ENCODE measurements at places on chromosomes 6 and 20.

DNA sequence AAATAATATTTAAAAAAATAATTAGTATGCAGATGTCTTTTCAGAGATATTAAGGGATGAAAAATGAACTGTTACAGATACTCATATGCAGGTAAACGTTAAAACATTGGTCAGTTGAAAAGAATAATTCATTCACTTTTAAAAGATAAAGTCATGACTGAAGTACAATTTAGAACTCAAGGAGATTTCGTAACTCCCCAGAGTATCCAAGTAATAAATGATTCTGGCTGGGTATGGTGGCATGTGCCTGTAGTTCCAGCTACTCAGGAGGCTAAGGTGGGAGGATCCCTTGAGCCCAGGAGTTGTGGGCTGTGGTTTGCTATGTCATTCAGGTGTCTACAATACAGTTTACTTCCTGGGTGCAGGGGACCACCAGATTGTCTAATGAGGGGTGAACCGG is 122.3 kb upstream of the TMEM181 start:
- DNase-seq, result no peak

GRCh38 chr6:108616973-108617372 is 56.3 kb downstream of the FOXO3 start:
- no peak for DNase-seq

GRCh38 chr6:11331111-11331510 is 98.6 kb upstream of the NEDD9 start:
- no peak for DNase-seq

DNA sequence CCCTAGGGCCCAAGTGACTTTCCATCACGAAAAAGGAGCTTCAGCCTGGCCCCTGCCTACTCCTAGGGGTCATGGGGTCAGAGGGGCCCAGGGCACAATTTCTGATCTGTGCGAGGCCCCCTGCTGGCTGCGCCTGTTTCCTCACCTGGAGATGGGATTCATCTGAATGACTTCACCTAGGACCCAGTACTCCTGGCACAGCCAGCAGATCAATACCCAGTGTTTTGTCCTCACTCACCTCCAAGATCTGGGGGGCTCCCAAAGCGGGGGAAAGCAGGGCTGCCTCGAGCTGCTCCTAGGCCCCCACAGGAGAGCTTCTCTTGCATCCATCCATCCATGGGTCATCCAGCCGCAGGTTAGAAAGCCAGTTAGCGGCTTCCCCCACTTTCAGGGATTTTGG is 33.8 kb downstream of the CD40 start:
- no peak for DNase-seq

GRCh38 chr6:126337323-126337722 is 2.6 kb upstream of the CENPW start:
- DNase-seq, result no peak

- peak; percentile 46 for DNase-seq
Measured at GRCh38 chr20:3406481-3407039, 909 bp downstream of the DNAAF9 start.

DNA sequence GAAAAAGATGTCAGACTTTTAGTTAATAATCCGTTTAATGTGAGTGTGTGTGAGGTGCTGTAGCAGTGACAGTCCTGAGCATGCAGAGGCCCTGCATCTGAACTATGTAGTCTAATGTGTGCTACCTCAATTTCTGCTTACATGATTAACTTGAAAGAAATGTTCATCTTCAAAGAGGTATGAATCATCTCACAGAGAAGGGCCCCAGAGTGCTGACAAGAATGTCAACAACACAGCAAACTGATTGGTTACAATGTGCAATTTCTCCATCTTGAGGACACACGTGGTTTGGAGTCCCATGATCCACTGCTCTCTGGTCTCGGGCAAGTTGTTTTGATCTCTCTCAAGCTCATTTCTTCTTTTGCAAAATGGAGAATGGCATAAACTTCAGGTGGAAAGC is 61.7 kb upstream of the EMILIN3 start:
- peak; percentile 70 for DNase-seq

GRCh38 chr20:1721687-1722512 is 64.3 kb upstream of the SIRPG start:
- DNase-seq, result no peak

Measured in large intestine (tissue), 12 donors.